ENCODE measurements at places on chromosomes 7 and 10.
A peak's percentile ranks its signal among the peaks of the same experiment; 100 is the strongest.

- no peak for DNase-seq
Observed at GRCh38 chr7:47982610-47983009, 3.2 kb upstream of the HUS1 start.

DNA sequence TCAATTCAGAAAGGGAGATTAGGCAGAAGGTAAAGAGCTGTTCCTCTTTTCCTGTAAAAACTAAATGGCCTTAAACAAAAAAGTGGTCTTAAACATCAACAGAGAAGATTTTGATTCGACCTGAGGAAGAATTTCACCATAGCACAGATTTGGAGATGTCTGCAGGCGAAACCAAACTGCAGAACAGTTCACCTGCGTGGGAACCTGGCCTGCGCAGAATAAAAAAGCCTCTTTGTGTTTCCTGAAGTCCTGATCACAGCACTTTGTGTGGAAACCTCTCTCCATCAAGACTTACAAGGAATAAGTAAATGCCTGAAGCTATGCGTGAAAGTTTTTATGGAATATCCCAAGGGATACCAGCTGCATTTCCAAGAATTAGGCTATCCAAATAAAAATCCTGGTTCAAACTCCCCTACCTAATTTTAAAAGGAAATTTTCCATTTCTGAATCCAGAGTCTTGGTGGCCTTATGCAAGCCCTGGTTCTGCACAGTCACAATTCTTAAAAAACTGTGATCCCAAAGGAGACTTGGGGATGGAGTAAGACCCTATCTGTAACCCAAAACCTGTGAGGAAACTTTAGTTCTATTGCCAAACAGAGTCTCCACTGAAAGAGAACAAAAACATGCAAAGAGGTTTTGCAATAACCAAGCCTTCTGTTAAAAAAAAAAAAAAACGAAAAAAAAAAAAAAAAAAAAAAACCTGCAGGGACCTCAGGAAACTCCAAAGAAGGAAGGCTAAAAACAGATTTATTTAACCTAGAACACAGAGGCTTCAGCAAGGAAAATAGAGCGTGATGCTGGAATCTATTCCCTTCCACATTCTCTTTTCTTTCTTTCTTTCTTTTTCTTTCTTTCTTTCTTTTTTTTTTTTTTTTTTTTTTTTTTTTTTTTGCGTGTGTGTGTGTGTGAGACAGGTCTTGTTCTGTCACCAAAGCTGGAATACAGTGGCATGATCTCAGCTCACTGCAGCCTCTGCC is 10.4 kb downstream of the CALML3 start:
- no peak for DNase-seq

- peak; percentile 89 for DNase-seq
Observed at GRCh38 chr7:24038993-24039392, 245.0 kb upstream of the NPY start.

DNA sequence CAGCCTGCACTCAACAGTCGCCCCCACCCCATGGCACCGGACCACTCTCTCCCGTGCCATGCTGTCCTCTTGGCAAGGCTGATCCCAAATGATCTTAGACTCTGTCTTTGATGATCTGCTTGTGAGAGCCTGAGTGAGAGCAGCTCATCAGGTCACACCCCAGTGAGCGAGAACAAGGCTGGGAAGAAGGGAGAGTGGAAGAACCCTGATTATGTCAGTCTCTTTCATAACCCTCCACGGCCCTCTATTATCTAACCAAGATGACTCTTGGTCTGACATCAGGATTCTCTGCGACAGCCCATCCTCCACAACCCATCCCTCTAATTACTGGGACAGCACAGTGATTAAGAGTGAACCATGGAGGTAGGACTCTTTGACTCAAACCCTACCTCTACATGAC is 53.1 kb upstream of the C7orf33 start:
- DNase-seq = no peak

GRCh38 chr7:97313900-97314299 is 196.4 kb downstream of the SDHAF3 start:
- DNase-seq = no peak

DNA sequence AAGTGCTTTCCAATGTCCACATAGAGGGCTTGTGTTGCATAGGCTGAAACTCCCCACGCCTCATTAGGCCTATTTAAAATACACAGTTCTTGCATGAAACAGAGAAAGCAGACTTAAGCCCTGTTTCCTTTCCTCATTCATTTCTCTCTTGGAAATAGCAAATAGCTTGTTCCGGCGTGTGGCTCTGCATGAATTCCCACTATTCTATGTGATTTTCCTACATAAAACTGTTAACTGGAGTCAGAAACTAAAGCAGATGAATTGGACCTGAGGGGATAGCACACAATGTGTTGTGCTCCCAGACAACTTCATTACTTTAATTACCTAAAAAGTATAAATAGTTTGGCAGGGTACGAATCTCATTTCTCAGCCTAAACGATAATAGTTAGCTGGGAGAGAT is 981.5 kb downstream of the SORCS1 start:
- DNase-seq = no peak

DNA sequence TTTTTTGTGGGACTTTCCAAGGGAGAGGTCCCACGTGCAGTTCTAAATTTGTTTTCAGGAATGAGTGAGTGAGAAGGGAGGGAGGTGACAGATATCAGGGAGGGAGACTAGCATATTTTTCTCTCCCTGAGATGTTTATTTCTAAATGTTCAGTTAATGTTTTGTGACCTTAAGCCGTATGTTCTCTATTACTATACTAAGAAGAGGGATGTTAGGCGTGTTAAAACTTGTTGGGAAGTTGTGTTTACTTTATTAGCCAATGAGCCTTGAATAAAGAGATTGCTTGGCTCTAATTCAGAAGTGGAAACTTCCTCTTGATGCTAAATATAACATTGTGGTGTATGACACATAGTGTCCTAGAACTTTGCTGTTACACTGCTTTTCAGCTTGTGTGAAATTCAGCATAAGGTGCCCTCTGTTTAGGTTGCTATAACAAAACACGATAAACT is 37.3 kb downstream of the DNAH11 start:
- no peak for DNase-seq

- DNase-seq = no peak
Observed at GRCh38 chr7:142984297-142984696, 22.1 kb upstream of the KEL start.

DNA sequence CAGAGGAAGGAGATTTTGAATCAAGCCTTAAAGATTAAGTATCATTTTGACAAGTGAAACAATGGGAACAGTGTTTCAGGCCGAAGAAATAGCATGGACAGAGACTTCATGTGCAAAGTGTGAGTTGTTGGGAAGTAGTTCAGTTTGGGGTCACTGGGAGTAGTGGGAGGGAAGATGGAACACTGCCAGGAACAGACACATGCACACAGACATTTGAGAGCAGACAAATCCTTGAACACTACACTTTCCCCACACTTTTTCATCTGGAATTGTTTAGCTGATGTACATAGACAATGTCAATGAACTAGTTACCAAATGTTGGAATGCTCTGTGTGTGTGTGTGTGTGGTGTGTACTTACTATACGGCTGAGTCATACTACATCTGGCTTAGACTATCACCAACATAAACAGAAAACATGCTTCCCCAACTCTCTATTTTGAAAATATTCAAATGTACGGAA is 52.4 kb upstream of the LRRC17 start:
- no peak for DNase-seq

- DNase-seq = peak; percentile 9
Observed at GRCh38 chr7:88758381-88759229, 895 bp upstream of the ZNF804B start.

- DNase-seq = no peak
Observed at GRCh38 chr10:82628373-82628772, 753.4 kb downstream of the NRG3 start.

DNA sequence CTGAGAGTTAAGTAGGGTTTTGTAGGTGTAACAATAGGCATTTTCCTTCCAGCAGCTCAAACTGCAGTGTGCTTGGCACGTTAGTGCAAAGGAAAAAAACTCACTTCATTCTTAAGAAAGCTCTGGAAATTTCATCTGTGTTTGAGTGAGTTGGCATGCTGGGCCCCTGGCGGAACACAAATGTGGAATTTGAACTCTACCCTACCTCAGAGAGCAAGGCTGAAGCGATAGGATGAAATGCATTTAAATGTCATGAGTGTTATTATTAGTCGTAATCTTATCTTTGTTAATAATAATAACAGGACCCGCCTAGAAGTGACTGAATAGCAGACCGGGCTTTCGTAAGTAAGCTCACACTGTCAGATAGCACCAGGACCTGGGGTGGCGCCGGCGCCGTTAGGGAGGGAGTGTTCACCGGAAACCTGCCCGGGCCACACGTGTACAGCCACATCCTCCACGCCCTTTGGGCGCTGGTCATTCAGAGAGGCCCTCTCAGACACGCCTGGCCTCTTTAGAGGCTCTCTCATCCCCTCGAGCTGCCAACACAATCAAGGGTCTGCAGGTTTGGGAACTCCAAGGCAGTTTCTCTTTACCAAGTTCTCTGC is 63.5 kb downstream of the GRK5 start:
- no peak for DNase-seq
